Activated naive CD8-positive, alpha-beta T cell treated with anti-CD3 and anti-CD28 coated beads, Interleukin-2, amount 50 U/mL, for 16 hours (primary cell): ENCODE measurements at places on chromosomes 11 and 22.

DNA sequence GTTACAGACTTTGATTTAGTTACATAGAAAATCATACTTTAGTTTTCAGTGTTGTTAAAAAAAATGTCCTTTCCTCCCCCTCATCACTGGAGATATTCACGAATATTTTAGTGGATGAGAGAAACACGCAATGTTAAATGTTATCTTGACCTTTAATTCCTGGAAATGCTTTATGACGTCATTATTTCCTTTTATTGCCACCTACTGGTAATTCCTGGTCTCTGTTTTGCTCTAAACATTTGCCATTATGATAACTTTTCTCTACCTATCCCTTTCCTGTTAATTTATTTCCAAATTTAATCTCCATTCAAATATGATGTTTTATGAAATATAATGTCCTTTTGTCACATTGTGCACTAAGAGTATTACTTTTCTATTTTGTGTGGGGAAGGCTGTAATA lies 770.6 kb downstream of the FAM181B start:
- no peak for DNase-seq

GRCh38 chr22:20632082-20632481 lies 124.7 kb downstream of the MED15 start:
- DNase-seq: no peak

DNA sequence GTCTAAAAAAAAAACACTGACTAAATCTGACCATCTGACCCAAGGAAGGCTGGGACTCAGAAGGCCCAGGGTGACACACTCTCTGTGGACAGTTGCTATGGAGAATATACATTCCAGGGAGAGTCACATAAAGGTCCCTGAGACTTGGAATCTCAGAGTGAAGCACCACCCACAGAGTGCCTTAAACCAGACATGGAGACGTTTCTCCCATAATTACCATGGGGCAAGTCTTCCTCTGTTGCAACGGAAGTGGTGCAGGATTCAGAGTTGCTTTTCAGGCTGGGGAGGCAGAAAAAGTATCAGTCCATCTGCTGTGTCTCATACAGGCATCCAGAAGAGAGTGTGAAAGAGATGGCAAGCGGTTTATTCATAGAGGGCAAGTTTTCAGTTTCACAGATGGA lies 58.7 kb upstream of the SLN start:
- no peak for DNase-seq

- DNase-seq: no peak
Observed at GRCh38 chr11:113275602-113276001, 38.8 kb upstream of the TTC12 start.

GRCh38 chr11:849951-850774 lies 7.5 kb downstream of the TSPAN4 start:
- DNase-seq: no peak

GRCh38 chr11:122004446-122004845 lies 111.6 kb downstream of the BLID start:
- no peak for DNase-seq

DNA sequence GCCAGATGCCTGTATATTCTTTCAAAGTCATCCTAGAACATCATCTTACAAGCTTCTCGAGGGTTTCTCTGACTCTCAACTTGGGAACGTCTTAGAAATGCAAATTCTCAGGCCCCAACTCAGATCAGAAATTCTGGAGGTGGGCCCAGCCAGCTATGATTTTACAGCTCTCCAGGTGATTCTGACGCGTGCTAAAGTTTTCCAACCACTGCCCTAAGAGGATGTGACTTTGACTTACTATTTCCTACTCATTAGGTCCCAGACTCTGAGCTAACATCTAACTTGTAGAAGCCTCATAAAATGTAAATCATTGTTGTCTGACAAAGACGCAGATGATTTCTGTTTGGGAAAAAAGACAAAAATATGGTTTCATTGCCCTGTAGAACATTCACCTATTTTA lies 61.1 kb downstream of the IRAG1 start:
- DNase-seq: no peak

DNA sequence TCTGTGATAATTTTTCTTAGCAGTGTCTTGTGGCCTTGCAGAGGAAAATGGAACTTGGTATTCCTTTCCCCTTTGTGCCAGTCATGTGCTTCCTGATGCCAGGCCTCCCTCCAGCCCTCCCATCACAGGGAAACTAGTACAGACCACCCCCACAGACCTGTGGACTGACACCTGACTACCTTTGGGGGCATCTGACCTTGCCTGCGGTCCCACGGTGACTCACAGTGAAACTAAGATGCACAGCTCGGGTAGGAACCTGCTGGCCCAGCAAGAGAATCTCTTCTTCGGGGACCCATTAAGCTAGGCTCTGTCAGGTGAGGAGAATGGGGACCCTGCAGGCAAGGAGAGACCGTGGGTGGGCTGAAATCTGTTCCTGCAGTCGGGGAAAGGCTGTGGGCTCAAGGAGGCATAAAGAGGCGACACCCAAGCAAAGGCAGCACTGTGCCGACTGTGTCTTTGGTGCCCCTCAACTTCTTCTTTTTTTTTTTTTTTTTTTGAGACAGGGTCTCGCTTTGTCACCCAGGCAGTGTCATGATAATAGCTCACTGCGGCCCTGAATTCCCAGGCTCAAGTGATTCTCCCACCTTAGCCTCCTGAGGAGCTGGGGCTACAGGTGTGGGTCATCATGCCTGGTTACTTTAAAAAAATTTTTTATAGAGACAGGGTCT lies 20.8 kb upstream of the PEX26 start:
- DNase-seq: no peak

DNA sequence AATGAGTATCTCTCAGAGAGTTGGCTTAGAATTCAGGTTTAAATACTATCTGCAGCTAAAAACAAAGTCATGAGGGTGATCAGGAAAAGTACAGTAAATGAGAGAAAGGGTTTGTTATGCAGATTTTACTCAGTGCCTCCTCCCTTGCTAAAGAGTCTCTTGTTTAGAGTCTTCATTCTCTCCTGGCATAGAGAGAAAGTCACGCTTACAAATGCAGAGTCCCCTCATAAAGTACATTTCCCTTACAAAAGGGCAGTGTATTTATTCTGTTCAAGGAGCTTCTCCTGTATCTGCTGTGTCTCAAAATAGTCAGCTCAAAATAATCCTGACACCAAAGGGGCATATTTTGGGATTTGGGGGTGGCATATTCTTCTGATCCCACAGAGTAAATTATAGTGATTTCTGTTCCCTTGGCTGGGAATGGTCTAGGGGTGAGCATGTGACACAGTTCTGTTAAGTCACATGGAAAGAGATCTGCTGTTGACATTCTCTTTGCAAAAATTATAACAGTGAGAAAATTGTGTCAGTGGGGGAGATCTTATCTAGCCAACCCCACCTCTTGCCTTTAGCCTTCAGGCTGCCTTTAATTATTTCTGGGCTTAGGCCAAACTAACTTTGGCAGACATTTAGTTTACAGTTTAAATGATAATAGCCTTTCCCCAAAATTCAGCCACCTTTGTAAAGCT lies 102.9 kb downstream of the MTNR1B start:
- DNase-seq: no peak

- no peak for DNase-seq
Observed at GRCh38 chr22:45768490-45768889, 96.9 kb downstream of the ATXN10 start.

GRCh38 chr11:35276396-35277145 lies 137.6 kb downstream of the CD44 start:
- no peak for DNase-seq

DNA sequence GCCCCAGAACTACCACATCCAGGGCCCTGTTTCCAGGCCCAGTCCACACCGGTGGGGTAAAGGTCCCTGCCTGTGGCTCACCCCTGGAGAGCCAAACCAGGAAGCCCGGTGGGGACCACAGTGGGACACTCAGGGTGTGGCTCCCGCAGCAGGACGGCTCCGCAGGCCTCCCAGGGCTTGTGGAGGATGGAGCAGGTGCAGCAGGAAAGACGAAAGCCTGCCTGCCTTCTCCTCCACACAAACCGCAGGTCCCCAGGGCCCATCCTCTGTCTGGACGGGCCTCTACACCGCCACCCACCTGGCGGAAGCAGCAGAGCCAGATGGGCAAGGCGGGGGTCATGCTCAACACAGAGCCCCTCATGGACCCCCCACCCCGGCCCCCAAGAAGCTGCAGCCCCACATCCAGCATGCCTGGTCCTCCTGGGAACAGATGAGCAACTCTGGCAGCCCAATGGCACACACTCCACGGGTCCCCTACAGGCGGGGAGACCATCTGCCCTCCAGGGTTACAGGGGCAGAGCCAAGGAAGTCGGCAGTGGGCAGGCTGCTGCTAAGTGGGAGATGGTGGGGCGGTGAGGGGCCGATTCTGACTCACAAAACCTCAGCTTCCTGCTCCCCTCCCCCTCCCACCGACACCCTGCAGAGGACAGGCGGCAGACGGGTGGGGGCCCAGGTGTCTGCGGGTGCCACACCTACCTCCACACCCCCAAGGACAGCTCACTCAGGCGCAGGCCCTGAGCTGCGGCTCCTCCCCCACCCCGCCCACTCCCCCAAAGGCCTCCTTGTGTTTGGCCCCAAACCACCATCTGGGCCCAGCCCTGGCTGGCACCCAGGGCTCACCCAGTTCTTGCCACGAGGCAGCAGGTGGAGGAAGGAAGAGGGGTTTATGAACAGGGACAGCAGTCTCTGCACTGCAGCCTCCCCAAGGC lies 5.2 kb downstream of the SBF1 start:
- DNase-seq: peak; percentile 91

DNA sequence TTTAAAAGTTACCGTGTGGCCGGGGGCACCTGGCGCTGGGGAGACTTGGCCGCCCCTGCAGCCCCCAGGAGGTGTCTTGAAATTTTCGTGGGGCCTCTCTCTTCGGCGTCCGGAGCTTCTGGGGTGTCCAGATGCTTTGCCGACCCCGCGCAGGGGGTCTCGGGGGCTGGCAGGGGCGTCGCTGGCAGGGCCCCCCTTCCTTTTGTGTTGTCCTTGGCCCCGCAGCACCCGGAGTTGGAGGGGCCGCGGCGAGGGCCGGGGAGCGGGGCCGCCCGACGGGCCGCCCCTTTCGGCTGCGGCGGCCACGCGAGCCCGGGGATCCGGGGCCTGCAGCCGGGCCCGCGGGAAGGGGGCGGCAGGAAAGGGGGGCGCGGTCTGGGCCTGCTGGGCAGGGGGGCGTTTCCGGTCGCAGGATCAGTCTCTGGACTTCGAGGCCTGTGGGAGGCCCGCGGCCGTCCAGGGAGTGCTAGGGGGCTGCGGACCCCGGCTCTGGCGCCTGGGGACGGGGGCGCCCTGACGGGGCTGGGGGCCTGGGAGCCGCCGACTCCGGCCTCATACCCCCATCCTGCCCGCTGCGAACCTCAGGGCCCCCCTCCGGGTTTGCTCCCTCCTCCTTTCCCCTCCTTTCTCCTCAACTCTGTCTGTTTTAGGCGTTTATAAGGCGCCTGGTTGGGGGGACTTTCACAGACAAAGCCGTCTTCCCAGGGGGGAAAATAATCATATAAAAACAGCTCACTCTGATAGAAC lies 869 bp downstream of the ZC3H7B start:
- no peak for DNase-seq

- DNase-seq: no peak
Observed at GRCh38 chr22:50270666-50271394, 650 bp upstream of the MAPK11 start.

GRCh38 chr11:121696177-121696871 lies 243.6 kb upstream of the SORL1-AS1 start:
- no peak for DNase-seq

DNA sequence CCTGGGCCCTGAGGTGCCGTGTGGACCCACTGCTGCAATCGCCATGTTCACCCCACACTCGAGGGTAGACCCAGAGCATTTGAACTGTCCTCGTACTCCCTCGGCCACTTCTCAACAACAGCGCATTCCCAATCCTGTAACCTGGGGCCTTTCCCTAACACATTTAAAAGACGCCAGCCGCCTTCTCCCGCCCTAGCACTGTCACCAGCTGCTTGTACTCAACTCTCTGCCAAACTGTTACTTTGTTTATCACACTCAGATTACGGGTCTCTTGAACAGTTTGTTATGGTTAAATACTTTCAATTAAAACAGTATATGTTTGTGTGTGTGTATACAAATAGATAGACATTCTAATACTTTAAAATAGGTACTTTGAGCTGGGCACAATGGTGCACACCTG lies 20.7 kb downstream of the CDKN1C start:
- DNase-seq: no peak

- DNase-seq: peak; percentile 25
Observed at GRCh38 chr11:88016392-88017170, 158.7 kb downstream of the RAB38 start.

GRCh38 chr11:10456519-10456918 lies 1.5 kb downstream of the AMPD3 start:
- no peak for DNase-seq

DNA sequence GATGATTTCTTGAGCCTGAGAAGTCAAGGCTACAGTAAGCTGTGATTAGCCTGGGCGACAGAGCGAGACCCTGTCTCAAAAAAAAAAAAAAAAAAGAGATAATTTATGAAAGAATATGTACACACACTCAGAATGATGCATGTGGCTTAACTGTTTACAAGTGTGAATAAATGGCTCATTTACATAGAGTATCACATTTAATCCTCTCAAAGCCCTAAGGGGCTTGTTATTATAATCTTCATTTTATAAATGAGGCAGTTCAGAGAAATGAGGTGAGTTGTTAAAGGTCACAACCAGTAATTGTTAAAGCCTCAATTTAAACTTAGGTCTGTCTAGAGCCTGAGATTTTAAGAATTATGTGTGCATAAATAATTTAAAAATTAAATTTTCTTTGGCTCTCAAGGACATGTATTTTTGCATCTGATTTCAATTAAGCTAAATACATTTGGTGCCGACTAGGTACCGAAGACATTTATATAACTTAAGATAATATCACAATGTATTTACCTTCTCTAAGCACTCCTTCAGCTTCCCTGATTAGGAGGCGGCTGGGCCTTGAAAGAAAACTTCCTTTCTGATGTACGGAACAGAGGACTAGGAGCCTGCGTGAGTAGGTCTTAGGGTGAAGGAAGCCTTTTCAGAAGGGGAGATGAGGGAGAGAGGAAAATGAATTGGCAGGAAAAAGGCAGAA lies 28.5 kb upstream of the DDX6 start:
- no peak for DNase-seq

DNA sequence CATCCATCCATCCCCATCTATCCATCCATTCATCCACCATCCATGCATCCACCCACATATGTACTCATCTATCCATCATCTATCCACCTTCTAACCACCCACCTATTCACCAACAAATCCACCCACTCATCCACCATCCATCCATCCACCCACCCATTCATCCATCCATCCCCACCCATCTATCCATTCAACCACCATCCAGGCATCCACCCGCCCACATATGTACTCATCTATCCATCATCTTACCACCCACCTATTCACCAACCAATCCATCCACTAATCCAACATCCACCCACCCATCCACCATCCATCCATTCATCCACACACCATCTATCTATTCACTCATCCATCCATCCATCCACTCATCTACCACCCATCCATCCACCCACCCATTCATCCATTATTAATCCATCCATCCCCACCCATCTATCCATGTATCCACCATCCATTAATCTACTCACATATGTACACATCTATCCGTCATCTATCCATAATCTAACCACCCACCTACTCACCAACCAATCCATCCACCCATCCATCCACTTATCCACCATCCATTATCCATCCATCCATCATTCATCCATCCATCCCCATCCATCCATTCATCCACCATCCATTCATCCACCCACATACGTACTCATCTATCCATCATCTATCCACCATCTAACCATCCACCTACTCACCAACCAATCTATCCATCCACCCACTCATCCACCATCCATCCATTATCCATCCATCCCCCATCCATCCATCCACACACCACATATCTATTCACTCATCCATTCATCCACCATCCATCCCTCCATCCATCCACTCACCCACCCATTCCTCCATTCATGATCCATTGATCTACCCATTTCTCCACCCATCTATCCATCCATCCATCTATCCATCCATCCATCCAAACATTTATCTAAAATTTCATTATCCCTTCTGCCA lies 940.0 kb downstream of the BRD1 start:
- DNase-seq: no peak

GRCh38 chr11:117940736-117941135 lies 11.5 kb upstream of the TMPRSS13 start:
- DNase-seq: no peak
